Stimulated activated CD4-positive, alpha-beta T cell treated with anti-CD3 and anti-CD28 coated beads, Interleukin-15, amount 100 ng/mL, for 1 hour (primary cell): ENCODE measurements at places on chromosomes 4 and X.

- DNase-seq: no peak
Measured at GRCh38 chrX:112705726-112706125, 26.0 kb upstream of the LHFPL1 start.

DNA sequence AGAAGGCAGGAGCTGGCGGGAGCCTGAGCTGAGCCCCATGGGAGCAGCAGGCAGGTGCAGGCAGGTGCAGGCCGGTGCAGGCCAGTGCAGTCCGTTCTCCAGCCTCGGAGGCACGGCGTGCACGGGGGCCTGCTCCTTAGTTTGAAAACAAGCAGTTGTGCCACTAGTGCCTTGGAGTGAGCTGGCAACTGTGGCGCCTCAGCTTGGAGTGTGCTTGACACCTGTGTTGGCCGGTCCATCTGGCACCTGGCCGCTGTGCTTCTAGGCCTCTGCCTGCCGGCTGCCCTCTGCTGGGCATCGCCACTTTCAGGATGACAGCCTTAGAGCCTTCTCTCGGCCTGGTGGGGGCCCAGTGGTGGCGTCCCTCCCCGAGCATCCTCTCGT, 47.9 kb downstream of the RGS12 start:
- no peak for DNase-seq

- DNase-seq: no peak
Measured at GRCh38 chrX:12401252-12401651, 263.0 kb downstream of the FRMPD4 start.

- no peak for DNase-seq
Measured at GRCh38 chrX:154481911-154482601, 3.0 kb upstream of the LAGE3 start.

GRCh38 chrX:14528629-14529289, 577 bp upstream of the GLRA2 start:
- DNase-seq: no peak

DNA sequence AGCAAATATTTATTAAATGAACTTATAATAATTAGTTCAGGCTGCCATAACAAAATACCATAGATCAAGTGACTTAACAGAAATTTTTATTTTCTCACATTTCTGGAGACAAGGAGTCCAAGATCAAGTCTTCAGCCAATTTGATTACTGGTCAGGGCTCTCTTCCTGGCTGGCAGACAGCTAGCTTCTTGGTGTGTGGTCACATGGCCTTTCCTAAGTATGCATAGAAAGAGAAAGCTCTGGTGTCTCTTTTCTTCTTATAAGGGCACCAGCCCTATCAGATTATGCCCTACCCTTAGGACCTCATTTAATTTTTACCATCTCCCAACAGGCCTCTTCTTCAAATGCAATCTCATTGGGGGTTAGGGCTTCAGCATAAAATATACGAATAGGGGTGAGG, 438.5 kb upstream of the INTU start:
- no peak for DNase-seq

DNA sequence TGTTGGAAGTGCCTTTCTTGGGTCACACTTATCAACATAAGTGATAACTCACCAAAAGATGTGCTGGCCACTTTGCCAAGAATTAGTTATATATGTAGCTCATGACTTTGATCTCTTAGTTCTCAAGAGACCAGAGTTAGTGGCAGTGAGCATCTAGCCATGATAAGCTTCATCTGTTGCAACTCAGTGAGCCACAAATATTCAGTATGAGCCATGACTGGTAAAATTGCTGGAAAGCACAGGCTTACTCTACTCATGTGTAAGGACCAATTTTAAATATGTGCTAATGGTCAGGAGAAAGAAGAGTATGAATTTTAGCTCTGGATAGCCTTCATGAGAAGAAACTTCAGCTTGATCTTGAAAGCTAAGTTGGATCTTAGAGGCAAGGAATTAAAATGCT, 59.4 kb upstream of the TLL1 start:
- no peak for DNase-seq

GRCh38 chr4:183873409-183874185, 31.5 kb upstream of the STOX2 start:
- DNase-seq: no peak

DNA sequence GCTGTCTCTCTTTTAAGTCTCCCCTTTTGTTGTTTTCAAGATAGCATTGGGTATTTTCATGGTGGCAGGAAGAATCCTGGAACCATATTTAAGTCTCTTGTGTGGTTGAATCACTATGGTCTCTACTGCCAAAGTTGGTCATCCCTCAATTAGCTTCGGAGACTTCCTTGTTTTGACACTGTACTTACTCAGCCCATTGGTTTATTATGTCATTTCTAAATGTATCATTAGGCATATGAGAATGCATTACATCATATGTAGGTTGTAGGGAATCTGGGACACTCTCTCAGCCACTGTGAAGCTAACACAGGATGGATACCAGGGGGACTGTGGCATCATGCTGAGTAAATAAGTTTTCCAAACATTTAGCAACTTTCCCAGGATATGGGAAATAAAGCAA, 211.8 kb downstream of the DTHD1 start:
- no peak for DNase-seq

GRCh38 chr4:81650606-81651242, 179.0 kb upstream of the RASGEF1B start:
- DNase-seq: no peak

DNA sequence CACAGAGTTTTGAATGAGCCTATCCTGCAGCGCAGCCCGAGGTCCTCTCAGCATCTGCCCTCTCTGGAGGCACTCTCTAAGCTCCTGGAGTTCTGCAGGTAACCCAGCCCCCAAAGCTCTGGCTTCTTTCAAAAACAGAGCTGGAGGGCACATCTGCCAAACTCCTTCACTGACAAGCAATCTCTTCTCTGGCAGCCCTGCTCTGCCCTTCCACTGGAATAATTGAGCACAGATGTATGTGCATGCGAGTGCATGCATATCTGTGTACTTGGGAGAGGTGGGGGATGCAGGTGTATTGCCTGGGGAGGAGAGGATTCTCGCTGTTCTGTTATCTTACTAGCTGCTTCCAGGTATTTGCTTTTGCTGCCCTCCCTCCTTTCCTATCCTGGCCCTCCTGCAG, 22.2 kb upstream of the PLP1 start:
- no peak for DNase-seq

- DNase-seq: no peak
Measured at GRCh38 chr4:150781191-150781590, 199.2 kb downstream of the MAB21L2 start.

DNA sequence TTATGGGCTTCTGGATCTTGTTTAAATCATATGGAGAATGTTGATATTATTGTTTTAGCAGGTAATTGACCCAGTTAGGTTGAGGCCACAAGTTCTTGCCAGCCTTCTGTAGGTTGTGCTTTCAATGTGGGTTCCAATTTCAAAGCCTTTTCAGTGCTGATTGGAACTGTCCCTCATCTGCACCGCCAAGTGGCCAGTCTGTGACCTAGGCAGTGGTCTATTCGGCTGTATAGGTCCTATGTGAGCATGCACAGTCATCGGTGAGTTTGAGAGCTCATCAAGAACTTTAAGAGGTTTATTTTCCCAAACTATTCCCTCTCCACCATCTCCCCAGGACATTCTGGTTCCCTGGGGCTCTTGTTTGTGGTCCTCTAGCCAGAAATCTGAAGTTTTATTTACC, 35.7 kb downstream of the DDX53 start:
- DNase-seq: no peak

DNA sequence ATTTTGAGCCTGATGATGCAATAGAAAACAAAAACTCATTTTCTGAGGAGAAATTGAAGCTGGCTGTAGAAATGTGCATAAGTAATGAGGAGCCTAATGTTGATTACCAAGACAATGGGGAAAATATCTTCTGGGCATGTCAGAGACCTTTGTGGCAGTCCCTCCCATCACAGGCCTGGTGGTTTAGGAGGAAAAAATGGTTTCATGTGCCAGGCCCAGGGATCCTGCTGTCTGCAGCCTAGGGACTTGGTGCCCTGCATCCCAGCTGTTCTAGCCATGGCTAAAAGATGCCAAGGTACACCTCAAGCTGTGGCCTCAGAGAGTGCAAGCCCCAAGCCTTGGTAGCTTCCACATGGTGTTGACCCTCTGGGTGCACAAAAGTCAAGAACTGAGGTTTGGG, 128.7 kb upstream of the ARHGEF9 start:
- DNase-seq: no peak

DNA sequence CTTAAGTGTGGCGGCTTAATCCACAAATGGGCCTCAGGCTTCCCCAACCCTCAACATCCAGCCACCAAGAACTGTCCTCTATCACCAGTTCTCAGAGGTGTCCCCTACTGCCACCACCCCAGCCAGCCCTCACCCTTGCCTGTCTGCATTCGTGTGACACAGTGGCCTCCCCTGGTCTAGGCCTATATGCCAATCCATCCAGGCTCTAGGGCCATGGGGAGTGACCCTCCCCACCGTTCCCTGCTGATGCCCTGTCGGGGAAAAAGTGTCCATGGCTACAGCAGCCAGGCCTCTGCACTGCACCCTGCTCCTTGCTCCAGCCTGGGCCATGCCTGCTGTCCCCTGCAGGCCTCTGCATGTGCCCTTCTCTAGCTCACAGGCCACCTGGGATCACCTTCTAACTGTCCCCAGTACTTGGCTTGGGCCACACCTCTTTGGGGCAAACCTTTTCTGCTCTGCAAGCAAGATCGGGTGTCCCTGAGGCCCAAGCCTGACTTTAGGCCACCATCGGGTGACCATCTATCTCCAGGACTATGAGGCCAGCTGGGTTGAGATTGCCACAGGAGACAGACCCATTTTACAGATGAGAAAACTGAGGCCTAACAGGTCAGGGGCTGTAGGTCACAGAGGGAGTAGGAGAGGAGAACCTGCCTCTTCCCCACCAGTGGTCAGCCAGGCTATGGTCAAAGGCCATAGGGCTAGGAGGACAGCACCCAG, 75.8 kb downstream of the JAKMIP1 start:
- no peak for DNase-seq

DNA sequence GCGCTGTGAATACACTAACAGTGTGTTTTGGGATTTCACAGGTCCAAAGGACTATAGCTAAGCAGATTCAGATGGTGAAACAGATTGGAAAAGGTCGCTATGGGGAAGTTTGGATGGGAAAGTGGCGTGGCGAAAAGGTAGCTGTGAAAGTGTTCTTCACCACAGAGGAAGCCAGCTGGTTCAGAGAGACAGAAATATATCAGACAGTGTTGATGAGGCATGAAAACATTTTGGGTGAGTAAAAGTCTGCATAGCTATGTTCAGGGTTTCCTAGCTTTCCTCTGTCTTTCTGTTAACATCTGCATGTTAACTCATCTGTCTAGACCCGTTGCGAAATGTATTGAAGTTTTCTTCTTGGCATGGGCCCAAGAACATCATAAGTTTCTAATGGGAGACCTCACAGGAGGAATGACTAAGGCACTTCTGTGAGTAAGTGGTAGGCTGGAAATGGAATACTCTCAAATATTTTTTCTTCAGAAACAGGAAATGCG, 372.1 kb downstream of the BMPR1B start:
- no peak for DNase-seq

DNA sequence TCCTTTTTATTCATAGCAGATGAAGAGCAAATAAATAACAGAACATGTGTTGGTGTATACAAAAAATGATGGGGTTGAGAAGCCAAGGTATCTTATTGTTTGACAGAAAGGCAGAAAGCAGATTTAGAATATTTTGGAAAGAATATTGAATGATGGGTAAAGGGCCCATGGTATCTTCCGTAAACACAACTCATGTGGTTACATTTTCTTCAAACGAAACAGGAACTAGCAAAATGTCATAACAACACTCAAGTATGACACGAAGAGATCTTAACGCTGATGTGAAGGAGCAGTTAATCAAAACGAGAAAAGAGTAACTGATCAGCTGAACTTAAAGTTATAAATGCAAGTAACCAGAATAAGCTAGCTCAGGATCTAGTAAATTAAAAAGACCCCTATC, 195.7 kb upstream of the GK2 start:
- no peak for DNase-seq

GRCh38 chrX:39774774-39775328, 322.9 kb downstream of the BCOR start:
- no peak for DNase-seq

GRCh38 chr4:47705326-47705981, 132.4 kb downstream of the CORIN start:
- DNase-seq: no peak

DNA sequence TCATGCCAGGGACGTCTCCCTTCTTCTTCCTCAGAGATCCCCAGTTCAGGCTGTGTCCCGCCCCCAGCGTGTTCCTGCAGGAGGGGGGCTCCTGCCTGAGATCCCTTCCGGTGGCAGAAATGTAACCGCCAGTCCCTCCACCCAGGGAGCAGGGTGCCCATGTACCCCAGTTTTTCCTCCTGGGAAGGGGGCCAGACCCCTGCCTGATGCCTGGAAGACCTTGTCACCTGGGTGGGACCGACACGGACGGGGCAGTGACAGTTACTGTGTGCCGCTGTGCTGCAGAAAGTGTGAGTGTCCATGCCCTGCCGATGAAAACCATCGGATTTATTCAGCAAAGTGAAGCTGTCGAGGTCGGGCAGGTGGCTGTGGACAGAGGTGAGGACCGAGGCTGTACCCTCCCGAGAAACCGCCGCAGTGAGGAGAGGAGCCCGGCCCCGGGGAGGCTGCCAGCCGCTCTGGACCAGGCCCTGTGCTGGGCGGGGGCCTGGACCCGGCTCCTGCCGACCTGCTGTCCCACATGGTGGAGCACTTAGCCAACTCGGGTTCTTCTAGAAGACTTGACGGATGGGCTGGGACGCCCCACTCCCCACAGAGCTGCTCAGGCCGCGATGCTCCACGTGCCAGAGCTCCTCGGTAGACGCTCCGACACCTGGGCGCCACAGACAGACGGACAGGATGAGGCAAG, 36.7 kb upstream of the HMX1 start:
- no peak for DNase-seq

GRCh38 chrX:19899217-19899788, 11.9 kb upstream of the SH3KBP1 start:
- no peak for DNase-seq

- no peak for DNase-seq
Measured at GRCh38 chr4:165009493-165010227, 22.1 kb upstream of the TRIM60 start.

GRCh38 chr4:1843852-1844251, 12.1 kb downstream of the LETM1 start:
- DNase-seq: no peak
